ENCODE measurements at places on chromosomes 1 and 21. TPM values are rescaled to one million over a fixed set of nuclear protein-coding genes. Genes with fewer than 3 reads are reported as not detected.

GRCh38 chr1:220565670-220566069 lies 37.7 kb downstream of the MARK1 start:
- H3K36me3 ChIP-seq = no peaks in the 10 kb centered on the region
- H3K27me3 ChIP-seq = peaks cover 17% of the 10 kb centered on the region
- H3K4me1 ChIP-seq = no peaks in the 10 kb centered on the region
- no peak overlapping the region for H3K4me3 ChIP-seq

Gene MARK1
- not detected for total RNA-seq

Gene EGLN1
- 37.8 TPM for total RNA-seq

DNA sequence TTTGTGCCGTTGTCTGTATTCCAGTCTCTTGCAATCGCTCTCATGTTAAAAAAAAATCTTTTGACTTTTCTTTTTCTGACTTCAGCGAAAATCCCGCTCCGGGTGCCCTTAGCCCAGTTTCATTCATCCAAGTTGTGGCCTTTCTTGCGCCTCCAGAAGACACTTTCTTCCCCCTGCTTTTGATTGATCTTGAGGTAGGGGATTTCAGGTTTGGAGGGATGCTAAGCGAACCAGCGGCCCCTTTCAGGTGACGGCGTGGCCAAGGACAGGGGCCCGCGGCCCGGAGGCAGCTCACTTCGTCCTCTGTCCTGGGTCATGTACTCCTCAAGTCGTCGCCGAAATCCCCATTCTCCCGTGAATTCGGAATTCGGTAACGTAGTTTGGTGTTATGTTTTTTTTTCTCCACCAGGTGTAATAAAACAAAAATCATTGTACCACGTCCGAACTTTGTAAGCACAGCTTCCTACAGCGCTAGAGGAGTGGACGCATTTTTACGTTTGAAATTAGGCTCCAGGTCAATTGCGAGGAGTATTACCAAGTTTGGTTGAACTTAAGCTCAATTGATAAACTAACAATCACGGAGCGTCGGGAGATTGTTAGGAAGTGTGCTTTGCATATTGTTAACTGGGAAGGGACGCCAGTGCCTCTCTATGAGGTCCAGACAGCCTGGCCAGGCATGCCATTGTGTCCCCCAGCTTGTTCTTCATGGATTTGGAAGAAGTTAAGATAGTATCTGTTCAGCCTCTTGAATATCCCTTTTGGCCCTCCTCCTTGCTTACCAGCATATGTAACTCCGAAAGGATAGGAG lies 1.1 kb downstream of the MRPS6 start:
- H3K27ac ChIP-seq = peak overlapping the region; percentile 90
- peaks cover 3% of the 10 kb centered on the region for H3K27me3 ChIP-seq
- peak overlapping the region; percentile 92 for H3K4me3 ChIP-seq
- peak; percentile 10 for DNase-seq

DNA sequence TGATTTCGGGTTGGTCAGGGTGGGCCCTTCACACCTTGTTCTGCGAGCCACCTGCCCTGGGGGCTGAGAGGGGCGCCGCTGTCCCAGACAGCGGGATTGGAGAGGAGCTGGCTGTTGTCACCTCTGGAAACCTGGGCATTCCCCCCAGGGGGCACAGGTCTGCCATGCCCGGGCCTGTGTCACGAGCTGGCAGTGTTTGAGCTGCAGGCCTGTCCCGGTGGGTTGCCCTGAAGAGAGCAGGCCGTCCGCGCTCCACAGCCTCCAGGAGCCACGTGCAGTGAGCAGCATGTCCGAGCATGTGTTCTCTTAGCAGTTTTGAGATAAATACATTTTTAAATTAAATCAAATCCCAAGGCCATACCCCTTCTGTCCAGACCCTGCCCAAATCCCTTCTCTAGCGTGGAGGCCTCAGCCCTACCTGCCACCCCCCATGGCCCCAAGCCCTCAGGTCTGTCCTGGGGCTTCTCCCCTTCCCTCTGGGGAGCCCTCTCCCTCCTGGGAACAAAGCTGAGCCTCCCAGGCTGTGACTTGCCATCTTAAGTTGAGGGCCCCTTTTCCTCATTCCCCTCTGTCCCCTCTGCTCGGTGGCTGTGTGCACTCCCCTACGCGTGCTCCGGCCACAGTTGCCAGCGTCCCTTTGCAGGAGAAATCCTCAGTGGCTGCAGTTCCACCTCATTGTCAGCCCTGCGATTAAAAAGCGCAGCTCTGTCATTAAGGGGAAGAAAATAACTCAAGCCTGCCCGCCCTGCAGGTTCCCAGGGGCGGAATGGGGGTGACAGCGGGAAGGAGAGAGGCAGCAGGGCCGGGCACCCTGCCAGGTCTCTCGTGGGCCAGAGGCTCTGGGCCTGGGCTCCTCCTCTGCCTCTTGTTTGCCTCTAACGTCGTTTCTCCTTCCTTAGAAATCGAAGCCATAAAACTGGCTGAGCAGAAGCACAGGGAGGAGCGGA lies 26.6 kb downstream of the SLX9 start:
- H3K36me3 ChIP-seq = peaks cover 34% of the 10 kb centered on the region
- no peaks in the 10 kb centered on the region for H3K27me3 ChIP-seq
- H3K4me1 ChIP-seq = peaks cover 45% of the 10 kb centered on the region
- DNase-seq = no peak
- H3K27ac ChIP-seq = no peak overlapping the region
- no peak overlapping the region for H3K4me3 ChIP-seq

GRCh38 chr1:22207511-22208267 lies 64.8 kb upstream of the WNT4 start:
- H3K36me3 ChIP-seq = no peaks in the 10 kb centered on the region
- no peak overlapping the region for H3K27ac ChIP-seq
- no peak for DNase-seq
- no peaks in the 10 kb centered on the region for H3K4me1 ChIP-seq

- no peak overlapping the region for H3K4me3 ChIP-seq
- no peak overlapping the region for H3K27ac ChIP-seq
- DNase-seq = no peak
- H3K27me3 ChIP-seq = peaks cover 17% of the 10 kb centered on the region
Observed at GRCh38 chr1:88013485-88013884, 670.6 kb upstream of the PKN2 start.

Gene CADM3
- not detected for total RNA-seq

Gene MIXL1
- not detected for total RNA-seq

DNA sequence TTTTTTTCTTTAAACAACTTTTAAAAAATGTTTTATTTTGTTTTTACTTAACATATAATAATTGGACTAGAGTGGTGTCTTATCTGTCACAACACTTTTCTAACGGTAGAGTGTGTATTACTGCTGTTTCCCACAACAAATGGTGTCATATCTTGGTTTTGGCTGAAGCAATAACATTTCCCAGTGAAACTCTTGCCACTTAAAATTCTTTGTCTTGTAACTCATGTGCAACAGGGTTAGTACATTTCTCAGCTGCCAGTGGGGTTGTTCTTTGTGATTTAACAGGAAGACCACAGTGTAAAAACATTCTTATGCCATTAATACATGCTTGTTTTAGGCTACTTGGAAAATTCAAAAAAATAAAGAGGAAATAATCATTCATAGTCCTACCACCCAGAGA lies 43.5 kb downstream of the ALPL start:
- peaks cover 1% of the 10 kb centered on the region for H3K4me1 ChIP-seq
- DNase-seq = no peak
- no peak overlapping the region for H3K4me3 ChIP-seq
- no peak overlapping the region for H3K27ac ChIP-seq
- H3K36me3 ChIP-seq = no peaks in the 10 kb centered on the region
- peaks cover 32% of the 10 kb centered on the region for H3K27me3 ChIP-seq

DNA sequence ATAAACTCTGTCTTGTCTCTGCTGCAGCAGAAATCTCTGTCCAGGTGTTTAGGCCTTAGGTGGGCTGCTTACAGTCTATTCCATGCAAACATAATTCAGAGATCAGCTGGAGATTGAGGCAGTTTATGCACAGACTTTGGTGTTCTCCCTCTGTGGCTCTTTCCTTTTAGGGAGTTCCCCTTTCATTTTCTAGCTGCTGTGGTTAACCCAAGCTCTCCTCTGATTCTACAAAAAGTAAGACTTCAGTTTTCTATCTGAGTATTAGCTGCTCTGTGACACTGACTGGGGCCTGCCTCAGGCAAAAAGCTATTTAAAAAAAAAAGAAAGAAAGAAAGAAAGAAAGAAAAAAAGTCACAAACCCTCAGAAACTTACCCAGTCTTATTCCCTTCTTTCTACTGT lies 211.1 kb downstream of the CAMTA1 start:
- H3K4me3 ChIP-seq = no peak overlapping the region
- peaks cover 21% of the 10 kb centered on the region for H3K4me1 ChIP-seq

DNA sequence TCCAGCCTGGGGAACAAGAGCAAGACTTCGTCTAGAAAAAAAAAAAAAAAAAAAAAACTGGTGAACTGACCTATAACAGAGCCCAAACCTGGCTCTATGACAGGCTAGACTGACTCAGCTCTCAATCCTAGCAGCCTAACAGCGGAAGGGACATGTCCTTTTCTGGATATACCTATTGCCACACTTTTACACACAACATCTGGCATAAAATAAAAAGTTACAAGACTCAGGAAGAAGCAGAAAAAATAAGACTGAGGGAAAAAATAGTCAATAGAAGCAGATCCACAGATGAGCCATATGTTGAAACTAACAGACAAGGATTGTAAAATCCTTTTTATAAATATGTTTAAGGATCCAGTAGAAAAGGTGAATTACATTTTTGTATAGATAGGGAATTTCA lies 57.5 kb upstream of the IPO9 start:
- no peaks in the 10 kb centered on the region for H3K36me3 ChIP-seq
- no peaks in the 10 kb centered on the region for H3K27me3 ChIP-seq
- DNase-seq = no peak
- H3K4me3 ChIP-seq = no peak overlapping the region

Measured in activated naive CD8-positive, alpha-beta T cell treated with anti-CD3 and anti-CD28 coated beads for 36 hours (primary cell).